CD4-positive, alpha-beta T cell treated with Interleukin-15 for 4 hours (primary cell): ENCODE measurements at places on chromosomes 1 and 21.

DNA sequence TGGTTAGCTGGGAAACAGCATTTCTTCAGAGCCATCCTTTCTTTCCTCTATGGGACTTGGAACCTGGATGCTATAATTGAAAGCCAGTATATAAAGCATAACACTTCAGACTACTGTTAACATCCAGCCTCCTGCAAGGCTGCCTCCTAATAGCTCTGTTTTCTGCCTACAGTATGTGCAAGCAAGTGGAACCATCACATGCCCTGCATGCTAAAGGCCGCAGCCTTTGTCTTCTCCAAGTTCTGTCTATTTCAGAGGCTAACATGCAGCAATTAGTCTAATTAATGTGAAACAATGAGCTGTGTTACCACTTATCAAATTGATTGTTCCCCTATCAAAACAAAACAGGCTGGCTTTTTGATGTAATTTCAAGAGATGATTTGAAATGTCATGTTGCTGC lies 82.7 kb upstream of the ESRRG start:
- DNase-seq = no peak

DNA sequence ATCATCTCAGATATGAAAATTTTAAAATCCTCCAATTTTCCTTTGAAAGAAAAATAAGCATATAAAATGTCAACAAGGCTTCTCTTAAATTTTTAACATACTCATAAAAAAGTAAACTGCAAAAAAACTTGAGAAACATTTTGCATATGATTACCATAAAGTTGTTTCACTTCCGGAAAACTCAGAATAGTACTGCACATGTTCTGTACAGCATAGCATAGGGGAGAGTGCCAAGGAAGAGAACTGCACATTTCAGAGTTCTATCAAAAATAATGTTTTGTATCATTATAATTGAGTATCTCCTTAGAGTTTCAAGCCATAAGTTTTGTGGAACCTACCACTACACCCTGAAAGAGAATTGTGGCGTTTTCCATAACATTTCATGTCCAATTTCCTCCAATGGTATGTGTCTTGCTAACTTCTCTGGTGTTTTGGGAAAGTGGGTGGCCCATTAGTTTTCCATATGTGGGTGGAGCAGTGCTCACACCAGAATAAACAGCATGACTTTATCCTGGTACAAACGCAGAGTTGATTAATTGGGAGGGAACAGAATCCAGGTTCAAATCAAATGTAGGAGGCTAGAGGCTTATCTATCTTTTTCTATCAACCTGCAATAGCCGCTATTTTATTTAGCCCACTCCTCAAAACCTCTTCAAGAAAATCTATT lies 430.9 kb downstream of the LMO4 start:
- no peak for DNase-seq

GRCh38 chr21:24955275-24955961 lies 651.9 kb downstream of the MRPL39 start:
- no peak for DNase-seq

- DNase-seq = no peak
Measured at GRCh38 chr21:25938658-25939395, 204.1 kb downstream of the GABPA start.

- DNase-seq = no peak
Measured at GRCh38 chr1:201880928-201881571, 7.6 kb upstream of the SHISA4 start.

DNA sequence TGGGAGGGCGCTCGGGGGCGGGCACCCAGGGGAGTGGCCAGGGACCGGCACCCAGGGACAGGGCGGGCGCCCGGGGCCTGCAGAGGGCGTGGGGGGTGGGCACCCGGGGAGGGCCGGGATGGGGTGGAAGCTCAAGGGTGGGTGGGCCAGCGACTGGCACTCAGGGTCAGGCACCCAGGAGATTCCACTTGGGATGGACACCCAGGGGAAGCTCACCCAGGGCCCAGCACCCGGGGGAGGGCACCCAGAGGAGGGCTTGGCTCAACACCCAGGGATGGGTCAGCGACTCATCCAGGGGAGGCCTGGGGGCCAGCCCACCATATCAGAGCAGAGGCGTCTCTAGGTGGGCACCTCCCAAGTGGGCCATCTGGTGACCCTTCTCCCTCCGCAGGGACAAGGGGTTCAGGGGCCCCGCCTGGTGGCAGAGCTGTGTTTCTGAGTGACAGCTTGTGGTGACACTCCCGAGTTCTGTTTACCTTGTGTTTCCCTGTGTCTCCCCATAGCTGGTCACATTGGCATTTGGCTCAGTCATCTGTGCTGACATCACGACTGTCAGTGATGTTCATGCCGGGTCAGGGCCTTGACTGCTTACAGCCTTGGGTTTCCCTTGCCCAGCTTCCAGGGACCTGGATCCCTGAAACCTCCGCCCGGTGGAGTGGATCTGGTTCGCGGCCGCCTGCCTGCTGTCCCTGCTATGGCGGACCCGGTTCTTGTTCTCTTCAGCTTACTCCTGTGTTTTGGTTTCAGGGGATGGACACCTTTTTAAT lies 749 bp downstream of the IBA57 start:
- DNase-seq = peak; percentile 60

GRCh38 chr1:17763417-17763816 lies 8.3 kb downstream of the ACTL8 start:
- DNase-seq = no peak

DNA sequence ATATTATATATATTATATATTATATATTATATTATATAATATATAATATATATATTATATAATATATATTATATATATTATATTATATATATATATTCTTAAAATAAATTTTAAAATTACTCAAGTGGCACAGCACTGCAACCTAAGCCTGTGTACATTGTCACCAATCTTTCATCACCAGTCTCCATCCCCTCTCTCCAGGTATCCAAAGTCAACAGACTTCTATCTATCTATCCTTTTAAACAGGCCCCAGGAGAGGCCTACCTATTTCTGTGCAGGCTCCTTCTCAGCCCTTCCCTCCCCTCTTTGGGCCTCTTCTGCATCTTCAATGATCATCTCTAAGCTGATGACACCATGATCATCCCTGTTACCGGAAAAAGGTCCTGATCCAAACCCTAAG lies 111.7 kb downstream of the RHOU start:
- DNase-seq = no peak

GRCh38 chr21:35298757-35299156 lies 249.7 kb upstream of the RUNX1 start:
- no peak for DNase-seq

- no peak for DNase-seq
Measured at GRCh38 chr1:180630408-180631193, 1.2 kb upstream of the XPR1 start.

DNA sequence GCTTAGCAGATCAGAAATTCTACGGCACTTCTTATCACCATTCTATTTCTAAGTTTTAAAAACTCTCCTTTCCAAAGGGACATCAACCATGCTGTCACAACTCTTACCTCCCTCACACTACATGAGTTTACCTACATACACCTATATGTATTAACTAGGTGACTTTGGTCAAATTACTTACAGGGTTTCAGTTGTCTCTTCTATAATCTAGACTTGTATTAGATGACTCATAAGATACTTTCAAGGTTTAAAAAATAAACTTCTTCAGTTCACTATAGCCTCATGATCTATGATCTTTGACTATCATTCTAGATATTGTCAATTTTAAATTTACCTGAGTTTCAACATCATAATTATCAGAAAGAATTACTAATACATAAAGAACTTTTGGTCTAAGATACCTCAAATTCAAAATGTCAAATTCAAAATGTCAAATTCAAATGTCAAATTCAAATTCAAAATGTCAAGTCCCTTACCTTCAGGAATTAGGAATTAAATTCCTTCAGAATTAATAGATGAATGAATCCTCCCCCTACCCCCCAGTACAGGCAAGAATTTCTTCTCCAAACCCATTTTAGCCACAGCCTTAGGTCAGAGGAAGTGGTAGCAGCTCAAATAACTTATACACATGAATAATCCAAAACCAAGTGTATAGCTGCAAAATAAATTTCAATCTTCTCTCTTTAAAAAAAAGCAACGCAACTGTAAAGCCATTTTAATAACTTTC lies 31.1 kb downstream of the OTUD7B start:
- no peak for DNase-seq

DNA sequence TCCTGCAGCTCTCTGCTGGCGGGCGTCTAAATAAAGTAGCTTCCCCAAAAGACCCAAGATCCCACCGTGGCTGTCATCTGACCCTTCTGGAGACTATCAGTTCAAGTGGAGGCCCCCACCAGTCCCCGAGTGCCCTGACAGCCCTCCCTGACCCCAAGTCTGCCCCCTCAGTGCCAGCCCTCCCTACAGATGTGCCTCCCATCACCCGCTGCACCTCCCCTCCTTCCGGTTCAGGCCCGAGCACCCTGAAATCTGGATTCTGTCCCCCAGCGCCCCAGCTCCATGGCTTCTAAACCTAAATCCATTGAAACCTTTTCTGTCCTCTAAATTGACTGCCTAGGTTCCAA lies 595 bp downstream of the IL10RB start:
- DNase-seq = no peak

DNA sequence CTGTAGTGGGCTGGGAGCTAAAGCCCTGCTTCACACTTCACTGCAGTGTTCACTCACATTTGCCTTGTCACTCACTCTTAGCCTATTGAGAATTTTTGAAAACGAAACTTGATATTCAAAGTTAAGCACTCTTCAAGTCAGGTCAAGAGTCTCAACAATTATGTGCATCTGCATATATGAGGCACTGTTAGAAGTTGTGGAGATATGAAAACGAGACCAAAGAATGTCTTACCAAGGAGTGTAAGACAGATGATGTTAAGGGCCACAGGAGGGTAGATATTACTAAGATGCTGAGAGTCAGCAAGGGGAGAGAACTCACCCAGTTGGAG lies 64.7 kb upstream of the GJA8 start:
- no peak for DNase-seq

DNA sequence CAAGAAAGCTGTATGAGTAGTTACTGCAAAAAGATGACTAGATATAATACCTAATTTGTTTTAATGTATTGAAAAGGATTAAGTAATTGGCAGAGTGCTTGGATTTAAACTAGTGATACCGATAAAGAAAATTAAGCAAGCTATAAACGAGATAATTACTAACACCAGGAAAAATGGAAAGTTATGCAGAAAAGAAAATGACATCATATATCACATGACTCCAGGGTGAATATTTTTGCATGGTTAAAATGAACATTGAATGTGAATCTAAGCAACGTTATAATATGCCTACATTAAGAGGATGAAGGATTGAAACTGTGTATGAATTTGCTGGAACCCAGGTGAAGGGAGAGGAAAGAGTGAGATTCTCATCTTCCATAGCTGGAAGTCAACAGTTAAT lies 644.4 kb downstream of the ADGRL2 start:
- no peak for DNase-seq

GRCh38 chr1:83626603-83627002 lies 372.3 kb downstream of the TTLL7 start:
- no peak for DNase-seq

DNA sequence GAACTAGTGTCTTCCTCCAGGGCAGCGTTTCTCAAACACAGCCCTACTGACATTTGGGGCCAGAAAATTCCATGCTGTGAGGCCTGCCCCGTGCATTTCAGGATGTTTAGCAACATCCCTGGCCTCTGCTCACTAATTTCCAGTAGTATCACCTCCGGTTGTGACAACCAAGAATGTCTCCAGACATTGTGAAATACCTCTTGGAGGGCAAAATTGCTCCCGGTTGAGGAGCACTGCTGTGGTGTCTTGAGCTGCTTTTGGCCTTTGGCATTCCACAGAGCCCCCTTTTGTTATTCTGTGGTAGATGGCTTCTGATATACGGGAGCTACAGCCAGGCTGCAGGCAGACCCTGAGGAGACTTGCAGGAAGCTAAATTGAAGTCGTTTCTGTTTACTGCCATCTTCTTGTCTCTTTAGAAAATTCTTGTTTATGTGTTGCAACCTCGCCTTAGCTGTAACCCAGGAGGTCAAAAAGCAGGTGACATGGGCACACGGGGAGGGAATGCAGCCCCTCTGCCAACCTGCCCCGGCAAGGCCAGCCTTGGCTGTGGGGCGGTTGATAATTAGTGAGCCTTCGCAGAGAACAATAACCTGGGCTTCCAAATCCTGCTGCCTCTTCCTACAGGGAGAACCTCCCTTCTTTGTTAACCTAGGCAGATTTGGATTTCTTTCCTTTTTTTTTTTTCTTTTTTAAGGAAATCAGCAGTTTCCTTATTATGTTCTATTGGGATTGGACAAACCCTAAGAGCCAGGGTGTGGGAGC lies 74.7 kb upstream of the AKT3 start:
- DNase-seq = no peak

GRCh38 chr1:198771563-198772153 lies 132.8 kb downstream of the PTPRC start:
- peak; percentile 19 for DNase-seq

DNA sequence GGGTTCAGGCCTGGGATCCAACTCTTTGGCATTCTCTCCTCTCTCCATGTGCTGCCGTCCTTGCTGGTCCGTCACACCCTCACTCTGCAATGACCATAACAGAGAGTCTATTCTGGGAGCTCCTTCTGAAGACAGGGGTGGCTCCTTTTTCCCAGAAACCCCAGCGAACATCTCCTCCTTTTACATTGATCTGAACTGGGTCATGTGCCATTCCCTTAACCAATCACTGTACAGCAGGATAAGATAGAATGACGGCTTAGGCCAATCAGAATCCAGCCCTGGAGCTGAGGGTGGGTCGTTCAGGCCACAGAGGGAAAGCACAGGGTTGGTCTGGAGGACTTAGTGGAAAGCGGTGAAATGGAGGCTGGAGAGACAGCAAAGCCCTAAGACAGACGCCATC lies 740.1 kb downstream of the MATN1 start:
- DNase-seq = no peak

DNA sequence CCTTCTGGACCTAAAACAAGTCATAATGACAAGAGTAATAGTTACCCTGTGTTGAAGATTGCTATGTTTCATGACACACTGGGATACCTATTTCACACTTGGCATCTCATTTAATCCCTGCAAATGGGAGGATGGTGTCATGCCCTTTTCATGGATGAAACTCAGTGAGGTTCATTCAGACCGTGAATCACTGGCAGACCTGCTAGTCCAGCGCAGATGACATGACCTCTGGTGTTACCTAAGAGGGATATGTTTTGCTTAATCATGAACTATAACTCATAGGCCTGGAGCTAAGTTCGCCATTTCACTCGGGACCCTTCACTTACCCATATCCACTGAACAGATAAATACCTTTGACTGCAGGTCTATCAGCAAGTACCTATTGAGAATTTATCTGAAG lies 286.6 kb upstream of the FMN2 start:
- DNase-seq = no peak

GRCh38 chr1:188127507-188127906 lies 1298.8 kb downstream of the PLA2G4A start:
- no peak for DNase-seq

DNA sequence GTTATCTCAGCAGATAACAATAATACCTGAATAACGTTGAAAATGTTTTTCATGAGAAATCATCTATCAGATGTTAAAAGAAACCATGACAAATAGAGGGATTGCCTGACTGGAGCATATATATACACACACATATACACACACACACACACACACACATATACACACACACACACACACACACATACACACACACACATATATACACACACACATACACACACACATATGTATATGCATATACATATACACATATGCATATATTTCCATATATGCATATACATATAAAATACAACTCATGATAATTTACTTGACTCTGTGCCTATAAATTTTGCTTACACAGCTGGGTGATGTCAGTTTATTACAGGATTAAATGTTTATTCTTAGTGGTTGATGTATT lies 847.3 kb upstream of the ADAMTS5 start:
- DNase-seq = no peak
